ENCODE measurements at places on chromosomes 5 and 9.

DNA sequence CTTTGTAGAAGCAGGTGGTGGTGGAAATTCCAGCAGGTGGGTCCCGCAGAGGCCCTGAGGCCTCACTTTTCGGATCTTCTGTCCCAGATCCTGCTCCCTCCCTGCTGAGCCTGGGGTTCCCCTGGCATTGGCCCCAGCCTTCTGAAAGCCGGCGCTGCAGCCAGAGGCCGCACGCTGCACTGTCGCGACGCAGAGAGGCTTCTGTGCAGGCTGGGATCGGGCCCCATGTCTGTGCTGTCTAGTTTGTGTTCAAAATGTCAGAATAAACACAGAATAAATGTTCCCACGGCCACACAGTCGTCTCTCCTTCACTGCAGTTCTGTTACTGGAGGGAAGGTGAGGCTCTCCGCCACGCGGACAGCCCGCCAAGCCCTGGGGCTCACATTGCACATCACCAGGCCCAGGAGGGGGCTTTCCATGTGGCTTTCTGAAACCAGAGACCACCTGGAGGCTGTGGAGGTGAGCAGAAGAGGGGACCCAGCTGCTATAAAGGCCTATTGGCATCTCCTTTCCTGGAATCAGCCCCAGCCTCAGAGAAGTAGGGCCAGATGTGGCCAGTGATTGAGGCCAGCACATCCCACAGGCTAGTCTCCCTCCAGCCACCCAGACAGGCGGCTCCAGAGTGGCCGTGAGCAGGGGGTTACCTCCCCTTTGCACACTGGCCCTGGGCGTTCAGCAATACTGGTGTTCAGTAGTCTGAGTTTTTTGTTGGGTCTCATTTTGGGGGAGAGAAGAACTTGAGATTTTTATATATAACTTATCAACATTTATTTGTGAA is 46.5 kb downstream of the USP20 start:
- DNase-seq = no peak

DNA sequence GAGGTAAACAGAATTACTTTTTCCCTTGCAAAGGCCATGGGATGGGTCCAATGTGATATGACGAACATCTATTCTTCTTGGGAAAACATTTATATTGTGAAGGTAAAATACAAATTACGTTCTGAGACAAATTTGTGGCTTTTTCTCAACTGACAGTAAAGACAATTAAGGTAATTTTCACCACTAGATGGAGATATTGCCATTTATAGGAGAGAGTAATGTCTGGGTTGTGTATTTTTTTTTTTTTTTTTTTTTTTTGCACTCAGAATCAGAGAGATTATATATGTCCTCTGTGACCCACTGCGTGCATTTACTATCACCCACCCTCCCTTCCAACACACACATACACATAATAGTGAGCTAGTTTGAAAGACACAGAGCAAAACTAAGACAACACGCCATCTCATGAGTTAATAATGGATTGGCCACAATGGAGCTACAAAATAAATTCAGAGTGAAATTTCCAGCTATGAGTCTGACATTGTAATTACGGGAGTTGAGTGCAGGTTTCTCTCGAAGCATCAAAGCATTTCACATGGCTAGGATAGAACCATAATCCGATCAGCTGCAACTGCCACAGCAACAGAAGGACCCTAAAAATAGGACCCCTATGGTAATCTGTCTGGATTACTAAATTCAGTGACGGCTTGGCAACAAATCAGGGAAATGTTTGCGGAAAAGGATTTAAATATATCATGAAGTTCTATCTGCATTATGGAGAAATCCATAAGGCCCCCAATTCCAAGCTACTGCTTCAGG is 49.2 kb downstream of the ANXA1 start:
- DNase-seq = no peak

GRCh38 chr9:33297432-33297831 is 7.1 kb downstream of the NFX1 start:
- no peak for DNase-seq

- peak; percentile 69 for DNase-seq
These were observed 157.0 kb upstream of the RAI14 start for GRCh38 chr5:34499001-34499734.

- DNase-seq = no peak
These were observed 14.9 kb downstream of the BRD3OS start for GRCh38 chr9:134040176-134040565.

- DNase-seq = no peak
These were observed 6.5 kb downstream of the AMACR start for GRCh38 chr5:34001241-34001841.

DNA sequence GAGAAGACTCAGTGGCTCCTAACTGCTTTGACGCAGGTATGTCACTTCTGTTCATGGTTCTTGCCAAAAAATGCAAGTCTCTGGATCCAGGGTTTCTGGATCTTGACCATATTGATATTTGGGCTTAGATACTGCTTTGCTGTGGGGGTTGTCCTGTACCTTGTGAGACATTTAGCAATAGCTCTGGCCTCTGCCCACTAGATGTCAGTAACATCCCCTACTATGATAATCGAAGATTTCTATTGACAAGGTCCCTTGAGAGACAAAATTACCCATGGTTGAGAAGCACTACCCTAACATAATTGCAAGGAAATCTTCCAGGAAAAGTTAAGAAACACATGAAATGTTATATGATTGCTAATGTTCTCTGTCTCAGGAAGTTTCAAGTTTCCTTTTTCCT is 285.4 kb downstream of the TMEM232 start:
- no peak for DNase-seq

DNA sequence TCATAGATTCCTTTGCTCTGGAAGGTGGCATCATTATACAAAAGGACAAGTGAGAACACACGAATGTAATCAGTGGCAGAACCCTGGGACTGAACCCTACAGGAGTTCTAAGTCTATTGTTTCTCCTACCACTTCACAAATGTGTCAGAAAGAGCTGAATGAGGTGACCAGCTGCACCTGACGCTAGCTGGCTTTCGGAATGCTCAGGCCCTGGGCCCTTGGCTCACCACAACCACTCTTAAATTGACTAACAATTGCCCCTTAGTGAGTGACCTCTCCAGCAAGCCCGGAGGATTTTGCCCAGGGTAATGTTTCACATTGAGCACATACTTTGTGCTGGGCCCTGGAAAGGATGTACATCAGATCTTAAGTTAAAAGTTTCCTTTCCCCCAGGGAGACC is 41.2 kb upstream of the ABCA1 start:
- DNase-seq = no peak

GRCh38 chr5:132098151-132098594 is 24.6 kb downstream of the CSF2 start:
- DNase-seq = no peak

DNA sequence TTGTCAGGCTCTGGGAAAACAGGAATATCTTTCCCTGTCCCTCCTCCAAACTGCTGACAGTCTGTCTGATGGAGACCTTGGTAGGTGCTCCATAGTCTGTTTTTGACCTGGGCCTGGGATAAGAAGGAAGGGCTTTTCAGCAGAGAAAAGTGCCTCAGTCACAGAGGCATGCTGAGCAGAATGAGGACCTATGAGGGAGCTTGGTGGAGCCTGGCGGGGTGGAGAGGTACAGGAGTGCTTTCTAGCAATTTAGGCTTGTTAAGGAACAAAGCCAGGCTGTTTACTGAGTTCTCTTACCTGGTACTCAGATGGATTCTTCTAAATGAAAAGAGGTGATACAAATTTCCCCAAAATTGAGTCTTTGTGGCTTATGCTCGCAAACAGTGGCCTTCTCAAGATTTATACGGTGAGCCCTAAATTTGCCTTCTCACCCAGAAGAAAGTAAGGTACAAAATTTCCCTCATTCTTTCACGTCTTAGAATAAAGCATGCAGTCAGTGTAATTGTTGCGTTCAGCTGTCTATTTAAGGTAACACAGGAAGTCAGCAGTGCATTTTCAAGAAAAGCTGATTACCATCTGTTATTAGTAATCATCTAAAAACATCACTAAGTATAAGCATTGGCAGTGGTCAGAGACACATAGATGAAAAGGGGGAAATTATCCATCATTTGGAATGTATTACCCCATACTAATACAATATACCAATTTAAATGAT is 28.6 kb upstream of the IL13 start:
- no peak for DNase-seq

DNA sequence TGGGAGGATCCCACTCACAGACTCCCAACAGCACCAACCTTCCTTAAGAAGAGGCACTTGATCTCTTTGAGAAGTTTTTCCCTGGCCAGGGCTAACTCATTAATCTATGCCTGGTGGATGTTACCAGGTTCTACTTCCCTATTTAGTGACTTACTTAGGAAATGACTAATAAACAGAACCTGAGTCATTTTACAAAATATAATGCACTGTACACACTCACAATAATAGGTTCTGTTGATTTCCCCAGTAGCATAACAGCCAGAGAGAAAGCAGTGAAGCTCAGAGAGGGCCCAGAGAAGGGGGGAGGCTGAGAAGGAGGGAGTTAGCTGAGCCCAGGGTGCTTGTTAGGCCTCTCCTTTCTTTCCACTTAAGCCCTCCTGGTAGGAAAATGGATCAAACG is 27.1 kb downstream of the FRMD3 start:
- DNase-seq = no peak

DNA sequence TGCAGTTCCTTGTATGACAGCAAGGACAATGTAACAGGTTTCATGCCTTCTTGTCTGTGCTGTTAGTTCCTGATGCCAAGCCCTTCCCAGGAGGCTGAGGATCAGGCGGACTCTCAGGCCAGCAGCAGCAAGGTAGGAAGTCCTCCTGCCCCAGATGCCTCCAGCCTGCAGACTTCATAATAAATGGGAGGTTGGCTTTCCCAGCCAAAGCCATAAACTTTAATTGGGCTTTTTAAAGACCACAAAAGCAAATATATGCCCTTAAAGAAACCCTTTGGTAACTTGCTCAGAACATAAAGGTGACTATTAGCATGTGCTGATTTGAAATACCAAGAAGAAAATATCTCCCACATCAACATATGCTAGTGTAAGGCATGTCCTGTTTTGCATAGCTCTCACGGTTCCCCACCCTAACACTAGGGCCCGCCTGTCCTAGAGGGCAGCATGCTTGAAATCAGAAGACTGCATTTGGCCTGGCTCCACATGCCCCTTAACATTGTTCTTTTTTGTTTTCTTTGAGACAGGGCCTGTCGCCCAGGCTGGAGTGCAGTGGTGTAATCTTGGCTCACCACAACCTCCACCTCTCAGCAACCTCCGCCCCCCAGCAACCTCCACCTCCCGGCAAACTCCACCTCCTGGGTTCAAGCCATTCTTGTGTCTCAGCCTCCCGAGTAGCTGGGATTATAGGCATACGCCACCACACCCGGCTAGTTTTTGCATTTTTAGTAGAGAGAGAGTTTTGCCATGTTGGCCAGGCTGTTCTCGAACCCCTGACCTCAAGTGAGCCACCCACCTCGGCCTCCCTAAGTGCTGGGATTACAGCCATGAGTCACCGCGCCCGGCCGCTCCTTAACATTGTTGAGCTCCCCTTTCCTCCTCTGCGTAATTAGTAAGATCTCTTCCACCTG is 44.6 kb upstream of the FCN1 start:
- no peak for DNase-seq

DNA sequence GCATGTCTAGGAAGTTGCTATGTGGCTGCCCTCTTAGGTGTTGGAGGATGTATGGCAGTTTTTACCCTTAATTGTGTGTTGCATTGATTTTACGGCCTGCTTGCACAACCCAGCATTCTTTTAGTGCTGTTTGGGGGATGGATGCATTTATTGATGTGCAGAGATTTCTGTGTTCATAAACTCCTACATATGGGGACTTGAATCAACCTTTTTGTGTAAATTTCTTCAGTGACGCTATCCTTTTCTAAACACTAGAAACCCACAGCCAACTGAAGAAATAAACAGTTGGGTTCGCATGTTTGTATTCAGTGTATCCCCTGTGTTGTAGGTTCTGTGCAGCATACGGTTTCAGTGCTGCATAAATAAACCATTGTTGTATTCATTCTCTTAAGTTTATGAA is 263.7 kb downstream of the RASEF start:
- no peak for DNase-seq

- DNase-seq = no peak
These were observed 7.0 kb upstream of the AK1 start for GRCh38 chr9:127884427-127884911.

- no peak for DNase-seq
These were observed 133.9 kb downstream of the PLK2 start for GRCh38 chr5:58326022-58326421.

- DNase-seq = peak; percentile 51
These were observed 866 bp upstream of the SEMA6A start for GRCh38 chr5:116575326-116576052.

- no peak for DNase-seq
These were observed 215.5 kb downstream of the FANCC start for GRCh38 chr9:95102001-95102433.

GRCh38 chr9:102049586-102050246 is 311.3 kb upstream of the GRIN3A start:
- no peak for DNase-seq

DNA sequence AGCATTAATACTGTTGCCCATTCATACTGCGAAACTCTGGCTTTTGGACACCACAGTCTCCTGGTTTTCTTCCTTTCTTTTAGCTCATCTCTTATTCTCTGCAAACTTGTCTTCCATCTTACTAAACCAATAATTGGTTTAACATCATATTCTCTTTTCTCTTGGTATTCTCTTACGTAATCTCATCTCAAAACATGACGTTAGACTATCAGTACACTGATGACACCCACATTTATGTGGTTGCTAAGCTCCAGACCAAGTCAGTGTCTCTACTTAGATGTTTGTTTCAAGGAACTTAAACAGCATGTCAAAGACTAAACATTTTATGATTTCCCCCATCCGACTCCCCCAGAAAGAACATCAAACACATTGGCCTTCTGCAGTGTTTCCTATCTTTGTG is 2.1 kb downstream of the PRRC1 start:
- DNase-seq = no peak

DNA sequence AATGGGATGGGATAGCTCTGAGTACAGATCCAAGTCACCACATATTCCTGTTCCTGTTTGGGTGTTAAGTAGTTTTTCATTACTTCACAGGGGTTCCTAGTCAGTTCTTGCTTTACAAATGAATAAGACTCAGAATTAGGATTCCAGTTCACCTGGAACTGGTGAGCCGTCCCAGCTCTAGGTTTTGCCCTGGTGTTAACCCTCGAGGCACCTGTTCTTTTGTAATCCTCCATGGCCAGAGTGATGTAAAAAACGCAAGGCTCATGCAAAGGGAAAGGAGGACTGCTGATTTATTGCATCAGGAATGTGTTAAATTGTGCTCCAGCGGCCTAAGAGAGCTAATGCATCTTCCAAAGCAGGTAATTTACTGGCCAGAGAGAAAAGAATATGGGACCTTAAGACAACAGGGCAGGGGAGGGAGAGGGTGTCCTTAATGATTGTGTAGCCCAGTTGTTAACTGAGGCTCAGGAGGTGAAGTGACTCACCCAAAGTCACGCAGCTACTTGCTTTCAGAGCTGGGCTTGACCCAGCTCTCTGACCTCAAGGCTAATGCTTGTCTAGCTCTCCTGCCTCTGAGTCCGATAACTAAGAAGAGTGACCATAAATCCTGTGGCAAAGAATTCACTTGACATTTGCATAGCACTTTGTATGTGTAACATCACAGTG is 70.5 kb downstream of the DMRT2 start:
- DNase-seq = no peak

GRCh38 chr5:150587856-150588595 is 52.4 kb upstream of the SYNPO start:
- no peak for DNase-seq

All from stimulated activated effector memory CD8-positive, alpha-beta T cell treated with anti-CD3 and anti-CD28 coated beads, Interleukin-12 subunit alpha, Interleukin-12 subunit beta, amount 100 ng/mL, for 72 hours (primary cell).